ENCODE measurements at places on chromosomes 1 and 21.

DNA sequence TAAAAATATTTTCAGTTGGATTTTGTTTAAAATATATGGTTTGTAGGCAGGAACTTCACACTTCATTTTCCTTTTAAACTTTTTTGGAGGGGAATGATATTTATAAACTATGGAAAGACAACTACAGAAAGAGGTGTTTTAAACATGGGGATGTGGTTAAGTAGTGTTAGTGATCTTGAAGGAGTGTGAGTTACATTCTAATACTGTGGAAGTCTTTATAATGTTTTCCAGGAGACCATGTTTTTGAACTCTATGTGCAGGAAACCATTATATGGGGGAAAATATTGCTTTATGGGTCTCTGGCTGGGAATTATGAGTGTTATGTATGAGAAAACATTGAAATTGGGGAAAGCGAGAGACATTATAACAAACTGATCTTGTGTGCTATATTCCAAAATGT, 35.8 kb upstream of the COL24A1 start:
- no peak for DNase-seq

DNA sequence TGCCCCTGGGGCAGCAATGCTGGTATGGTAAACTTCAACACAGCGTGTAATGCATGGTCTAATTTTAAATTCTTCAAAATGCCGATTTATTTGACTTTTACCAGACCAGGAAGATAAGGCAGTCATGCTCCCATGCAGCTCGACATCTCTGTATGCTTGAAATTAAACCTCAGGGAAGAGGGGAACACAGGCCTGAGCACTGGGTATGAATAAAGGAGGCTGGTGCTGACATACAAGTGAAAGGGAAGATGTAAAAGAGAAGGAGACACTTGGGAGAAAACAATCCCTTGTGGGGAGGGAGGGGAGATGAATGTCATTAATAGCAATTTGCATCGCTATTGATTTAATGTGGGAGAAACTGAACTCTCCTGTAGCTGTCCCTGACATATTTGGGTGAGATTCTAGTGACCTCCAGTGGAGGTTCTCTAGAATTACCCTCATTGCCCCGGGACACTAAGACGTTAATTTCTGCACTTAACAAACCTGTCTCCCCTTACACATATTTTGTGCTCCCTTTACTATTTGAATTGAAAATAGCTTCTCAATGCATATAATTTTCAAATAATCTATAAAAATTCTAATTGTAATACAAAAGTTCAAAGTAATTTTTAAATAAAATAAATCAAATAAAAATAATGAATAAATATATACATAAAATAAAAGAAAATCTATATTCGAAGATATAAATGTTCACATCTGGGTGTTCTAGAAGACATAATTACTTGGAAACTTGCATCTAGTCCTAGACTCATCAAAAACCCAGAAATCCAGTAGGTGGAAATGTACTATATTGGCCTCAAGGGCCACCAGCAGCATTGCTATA, 283.1 kb downstream of the LMX1A start:
- no peak for DNase-seq

DNA sequence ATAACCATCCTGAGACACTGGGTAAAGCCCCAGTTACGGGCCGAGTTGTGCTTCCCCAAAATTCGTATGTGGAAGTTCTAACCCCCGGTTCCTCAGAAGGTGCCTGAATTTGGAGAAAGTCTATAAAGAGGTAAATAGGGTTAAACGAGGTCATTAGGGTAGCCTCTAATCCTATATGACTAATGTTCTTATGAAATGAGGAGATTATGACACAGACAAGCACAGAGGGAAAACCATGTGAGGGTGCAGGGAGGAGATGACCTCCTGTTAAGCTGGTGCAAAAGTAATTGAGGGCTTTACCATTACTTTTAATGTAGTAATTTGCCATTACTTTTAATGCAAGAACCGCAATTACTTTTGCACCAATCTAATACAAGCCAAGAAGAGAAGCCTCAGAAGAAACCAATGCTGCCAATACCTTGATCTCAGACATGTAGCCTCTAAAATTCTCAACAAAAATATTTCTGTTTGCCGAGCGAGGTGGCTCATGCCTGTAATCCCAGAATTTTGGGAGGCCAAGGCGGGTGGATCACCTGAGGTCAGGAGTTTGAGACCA, 260.8 kb downstream of the GPATCH2 start:
- DNase-seq: no peak

DNA sequence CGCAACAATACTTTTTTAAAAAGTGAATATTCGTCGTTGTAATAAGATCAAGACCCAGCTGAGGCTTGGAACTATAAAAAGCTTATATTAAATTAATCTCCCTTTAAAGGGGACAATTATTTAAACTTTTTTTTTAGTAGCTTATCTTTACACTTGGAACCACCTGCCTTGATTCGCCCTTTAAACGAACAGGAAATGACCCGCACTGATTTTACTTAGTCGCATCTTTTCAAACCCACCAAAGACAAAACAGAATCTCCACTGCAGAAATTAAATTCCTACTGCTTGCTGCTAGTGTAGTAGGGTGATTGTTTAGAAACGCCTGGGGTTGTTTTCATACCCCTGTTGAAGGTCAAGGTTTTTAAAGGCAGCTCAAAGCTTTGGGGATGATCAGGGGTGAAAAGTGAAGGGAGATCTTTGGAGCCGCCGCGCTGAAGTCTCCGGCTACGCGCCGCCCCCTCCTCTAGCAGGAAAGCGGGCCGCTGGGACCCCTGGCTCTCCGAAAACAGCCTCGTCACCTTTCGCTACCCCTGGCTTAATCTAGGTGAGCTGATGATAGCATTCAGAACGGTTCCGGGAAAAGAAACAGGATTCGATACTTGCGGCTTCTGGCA, 163.4 kb downstream of the RUNX1 start:
- no peak for DNase-seq

DNA sequence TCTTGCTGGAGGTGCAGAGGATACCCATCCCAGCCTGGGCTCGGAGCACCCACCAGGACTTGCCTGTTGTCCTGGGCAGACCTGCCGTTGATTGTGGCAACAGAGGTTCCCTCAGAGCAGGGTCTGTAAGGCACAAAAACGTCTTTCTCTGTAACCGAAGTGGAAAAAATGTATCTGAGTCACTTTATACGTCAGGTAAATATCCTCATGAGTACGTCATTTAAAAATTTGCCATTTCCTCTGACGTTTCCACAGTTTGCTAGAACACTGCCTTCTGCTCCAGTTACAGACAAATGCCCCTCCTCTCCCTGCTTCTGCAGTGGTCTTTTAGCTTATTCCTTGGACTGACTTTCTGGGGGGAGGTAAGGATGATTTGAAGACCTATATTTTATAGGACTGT, 326.8 kb downstream of the HHAT start:
- no peak for DNase-seq
